ENCODE measurements at places on chromosomes 2 and 18.

DNA sequence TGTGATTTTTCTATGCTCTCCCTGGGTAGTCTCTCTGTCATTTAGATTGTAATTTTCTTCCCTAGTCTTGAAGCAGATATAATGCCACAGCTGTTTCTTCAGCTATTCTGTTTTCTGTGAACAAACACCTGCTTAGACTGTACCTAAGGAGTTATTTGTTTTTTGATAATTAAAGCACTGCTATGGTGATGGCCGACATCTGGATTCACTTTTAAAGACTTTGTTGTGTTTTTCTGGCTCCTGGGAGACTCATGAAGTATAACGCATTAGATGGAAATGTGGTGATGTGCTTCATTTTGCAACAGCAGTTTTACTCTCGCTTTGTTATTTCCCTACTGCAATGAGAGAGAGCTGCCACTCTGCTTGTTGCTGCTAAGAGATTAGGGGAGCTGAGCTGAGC is 15.7 kb upstream of the C2orf69 start:
- DNase-seq = no peak

- DNase-seq = no peak
Observed at GRCh38 chr2:239868556-239869181, 156.5 kb downstream of the NDUFA10 start.

- DNase-seq = no peak
Observed at GRCh38 chr2:39033980-39034379, 86.9 kb downstream of the SOS1 start.

DNA sequence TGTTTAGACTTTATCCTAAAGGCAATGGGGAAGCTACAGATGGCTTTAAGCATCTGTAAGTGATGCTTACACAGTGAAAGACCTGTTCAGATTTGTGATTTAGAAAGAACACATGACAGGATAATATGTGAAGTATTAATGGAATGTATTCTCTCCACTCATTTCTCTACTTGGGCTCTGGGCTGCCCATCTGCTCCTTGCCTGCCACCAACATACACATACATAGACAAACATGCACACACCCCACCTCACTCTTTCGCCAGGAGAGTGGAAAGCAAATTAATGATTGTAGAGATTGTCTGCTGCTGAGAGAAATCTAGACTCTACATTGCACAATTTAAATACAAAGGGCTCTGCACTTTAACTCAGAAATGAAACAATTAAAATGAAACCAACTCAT is 61.0 kb upstream of the NFE2L2 start:
- peak; percentile 37 for DNase-seq

- DNase-seq = no peak
Observed at GRCh38 chr18:48085781-48086487, 155.5 kb upstream of the SMAD2 start.

DNA sequence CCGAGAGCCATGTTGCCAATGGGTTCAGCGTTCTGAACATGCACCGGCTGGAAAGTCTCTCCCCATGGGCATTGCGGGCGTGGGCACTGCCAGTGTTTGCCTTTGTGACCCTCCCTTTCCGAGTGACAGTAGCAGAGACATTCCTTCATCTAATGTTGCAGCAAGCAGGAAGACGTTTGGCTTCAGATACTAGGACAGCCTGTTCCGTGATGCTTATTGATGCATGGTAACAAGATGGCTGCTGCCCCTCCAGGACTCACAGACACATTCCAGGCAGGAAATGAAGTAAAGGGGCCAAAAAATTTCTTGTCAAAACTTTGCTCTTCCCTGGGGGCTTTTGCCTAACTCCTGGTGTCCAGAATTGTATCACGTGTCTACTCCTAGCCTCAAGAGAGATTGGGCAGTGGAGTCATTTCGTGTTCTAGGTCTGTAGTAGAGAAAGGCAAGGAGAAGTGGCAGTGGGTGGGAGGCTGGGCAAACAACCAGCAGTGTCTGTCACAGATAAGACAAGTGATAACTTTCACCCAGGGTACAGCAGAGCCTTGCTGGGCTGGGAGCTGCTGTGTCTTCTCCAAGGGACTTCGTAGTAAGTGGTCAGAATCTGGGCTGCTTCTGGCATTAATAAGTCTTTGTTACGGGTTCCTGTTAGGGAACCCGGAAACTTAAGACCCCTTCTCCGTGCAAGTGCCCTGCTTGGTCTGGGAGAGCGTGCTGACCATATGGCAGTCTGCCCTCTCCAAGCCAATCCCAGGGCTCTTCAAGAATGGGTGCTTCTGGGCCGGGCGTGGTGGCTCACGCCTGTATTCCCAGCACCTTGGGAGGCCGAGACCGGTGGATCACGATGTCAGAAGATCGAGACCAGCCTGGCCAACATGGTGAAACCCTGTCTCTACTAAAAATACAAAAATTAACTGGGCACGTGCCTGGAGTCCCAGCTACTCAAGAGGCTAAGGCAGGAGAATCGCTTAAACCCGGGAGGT is 93.5 kb downstream of the TFCP2L1 start:
- DNase-seq = no peak

Data from AG09309 (cell line).